ENCODE measurements at places on chromosomes 1 and 21. TPM values are rescaled to one million over a fixed set of nuclear protein-coding genes. Genes with fewer than 3 reads are reported as not detected.

- no peaks in the 10 kb centered on the region for H3K27me3 ChIP-seq
- no peak overlapping the region for H3K4me3 ChIP-seq
- no peaks in the 10 kb centered on the region for H3K36me3 ChIP-seq
- H3K4me1 ChIP-seq: no peaks in the 10 kb centered on the region
- H3K27ac ChIP-seq: no peak overlapping the region
Measured at GRCh38 chr1:175673371-175674150, 69.8 kb downstream of the TNR start.

- H3K27ac ChIP-seq: no peak within 1 kb of the TSS
- DNase-seq: peak; percentile 63
- no peak within 1 kb of the TSS for H3K4me3 ChIP-seq
Measured at GRCh38 chr1:1246577-1247340, at the start of gene C1QTNF12. Gene C1QTNF12, minus strand, starts transcription at chr1:1246722. Its CDS starts 32 bp downstream, at chr1:1246690.

- no peak overlapping the region for H3K27ac ChIP-seq
- DNase-seq: no peak
- no peaks in the 10 kb centered on the region for H3K4me1 ChIP-seq
- no peak overlapping the region for H3K4me3 ChIP-seq
- no peaks in the 10 kb centered on the region for H3K36me3 ChIP-seq
- H3K27me3 ChIP-seq: no peaks in the 10 kb centered on the region
Measured at GRCh38 chr1:153081736-153082135, 10.3 kb upstream of the SPRR2B start.

DNA sequence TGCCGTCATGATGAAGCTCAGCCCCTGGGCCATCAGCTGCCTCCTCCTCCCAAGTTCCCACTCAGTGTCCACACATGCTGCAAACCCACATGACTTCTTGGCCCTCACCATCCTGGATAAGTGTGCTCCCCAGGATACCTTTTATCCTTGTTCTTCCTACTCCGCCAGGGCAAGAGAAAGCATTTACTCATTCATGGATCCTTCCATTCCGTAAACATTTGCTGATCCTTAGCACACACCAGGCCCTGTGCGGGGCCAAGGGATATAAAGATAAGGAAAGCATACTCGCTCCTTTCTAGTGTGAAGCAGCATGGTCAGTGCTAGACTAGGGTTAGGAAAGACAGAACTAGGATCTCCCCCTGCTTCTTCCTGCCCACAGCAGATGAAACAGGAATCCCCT, 122.1 kb upstream of the HMGB4 start:
- no peaks in the 10 kb centered on the region for H3K4me1 ChIP-seq
- no peak overlapping the region for H3K4me3 ChIP-seq
- no peak overlapping the region for H3K27ac ChIP-seq

GRCh38 chr1:35539073-35539823, 18.0 kb downstream of the KIAA0319L start:
- H3K27ac ChIP-seq: peak overlapping the region; percentile 92
- peaks cover 21% of the 10 kb centered on the region for H3K36me3 ChIP-seq
- no peaks in the 10 kb centered on the region for H3K27me3 ChIP-seq
- peak overlapping the region; percentile 43 for H3K4me3 ChIP-seq
- H3K4me1 ChIP-seq: peaks cover 59% of the 10 kb centered on the region

- peak; percentile 50 for DNase-seq
- H3K4me3 ChIP-seq: no peak overlapping the region
- H3K27me3 ChIP-seq: no peaks in the 10 kb centered on the region
- H3K36me3 ChIP-seq: no peaks in the 10 kb centered on the region
Measured at GRCh38 chr1:110176299-110176956, 26.1 kb downstream of the SLC6A17 start.

Gene OR10Z1
- not detected for total RNA-seq

Gene FCRL2
- total RNA-seq: 136 TPM

Gene RNASEL
- 11.8 TPM for total RNA-seq

GRCh38 chr1:234409328-234409727, 36.1 kb downstream of the COA6 start:
- H3K4me1 ChIP-seq: no peaks in the 10 kb centered on the region
- H3K27ac ChIP-seq: no peak overlapping the region
- peaks cover 15% of the 10 kb centered on the region for H3K36me3 ChIP-seq
- H3K27me3 ChIP-seq: no peaks in the 10 kb centered on the region
- H3K4me3 ChIP-seq: no peak overlapping the region
- DNase-seq: no peak
